ENCODE measurements at places on chromosomes 11 and 22.

GRCh38 chr11:34050581-34051348 lies 766 bp upstream of the CAPRIN1 start:
- no peak for DNase-seq

DNA sequence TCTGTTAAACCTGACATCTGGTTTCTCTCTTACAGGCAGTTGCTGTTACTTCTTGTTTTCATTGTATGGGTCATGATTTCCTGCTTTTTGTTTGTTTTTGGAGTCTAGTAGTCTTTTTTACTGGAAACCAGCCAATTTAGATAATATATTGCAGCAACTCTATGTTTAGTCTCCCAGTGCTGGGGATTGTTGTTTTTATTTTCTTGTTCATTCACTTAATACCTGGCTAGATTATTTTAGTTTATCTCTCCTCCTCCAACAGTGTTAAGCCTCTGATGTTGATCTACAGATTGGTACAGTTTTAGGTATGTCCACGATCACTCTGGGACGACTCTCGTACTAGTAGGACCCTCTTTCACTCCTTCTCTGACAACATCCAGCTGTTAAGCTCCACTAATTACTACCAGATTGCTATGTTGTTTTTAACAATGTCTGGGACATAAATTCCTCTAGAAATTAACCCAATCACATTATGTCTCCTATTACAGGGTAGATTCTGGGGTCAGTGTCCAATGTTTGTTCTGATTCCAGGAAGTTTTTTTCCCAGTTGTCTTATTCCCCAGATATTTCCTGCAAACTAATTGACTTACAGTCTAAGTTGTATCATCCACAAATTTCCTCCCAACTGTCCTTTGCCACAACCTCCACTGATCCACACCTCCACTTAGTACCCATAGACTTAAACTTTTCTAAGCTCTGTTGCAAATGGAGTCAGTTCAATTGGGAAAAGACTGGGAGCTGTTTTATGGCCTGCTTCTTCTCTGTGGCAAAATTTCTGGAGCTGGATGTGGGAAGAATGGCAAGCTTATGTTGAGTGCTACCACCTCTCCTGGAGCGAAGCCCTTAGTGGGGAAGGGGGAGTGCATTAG lies 1280.6 kb upstream of the CNTN5 start:
- DNase-seq: no peak

- DNase-seq: no peak
Observed at GRCh38 chr11:19674836-19675235, 37.8 kb upstream of the NAV2 start.

- DNase-seq: no peak
Observed at GRCh38 chr22:38204784-38205183, 3.0 kb downstream of the MAFF start.

Data from CMK (cell line).